Breast epithelium (tissue), 4 donors: ENCODE measurements at places on chromosomes 4 and X.

GRCh38 chr4:8772499-8773123, 99.0 kb downstream of the HMX1 start:
- DNase-seq, result no peak

- no peak for DNase-seq
Measured at GRCh38 chr4:128355305-128355704, 67.7 kb upstream of the PGRMC2 start.

- no peak for DNase-seq
Measured at GRCh38 chrX:21255032-21255618, 119.1 kb upstream of the CNKSR2 start.

DNA sequence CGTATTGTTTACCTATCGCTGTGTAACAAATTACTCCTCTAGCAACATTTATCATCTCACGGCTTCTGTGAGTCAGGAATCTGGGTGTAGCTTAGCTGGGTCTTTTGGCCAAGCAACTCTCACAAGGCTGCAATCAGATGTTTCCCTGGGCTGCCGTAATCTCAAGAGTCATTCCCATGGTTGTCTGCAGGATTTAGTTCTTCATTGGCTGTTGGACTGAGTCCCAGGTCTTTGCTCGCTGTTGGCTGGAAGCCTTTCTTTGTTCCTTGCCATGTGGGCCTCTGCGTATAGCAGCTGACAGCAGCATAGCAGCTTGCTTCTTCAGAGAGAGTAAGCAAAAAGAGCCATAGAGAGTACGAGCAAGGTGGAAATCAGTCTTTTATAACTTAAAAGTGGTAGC, 16.8 kb downstream of the POLR2B start:
- no peak for DNase-seq

GRCh38 chr4:107780665-107781064, 44.1 kb upstream of the SGMS2 start:
- DNase-seq, result no peak

- no peak for DNase-seq
Measured at GRCh38 chrX:25013632-25014365, 2.0 kb downstream of the ARX start.
